Vagina (tissue), 2 donors: ENCODE measurements at places on chromosomes 7 and 10.

DNA sequence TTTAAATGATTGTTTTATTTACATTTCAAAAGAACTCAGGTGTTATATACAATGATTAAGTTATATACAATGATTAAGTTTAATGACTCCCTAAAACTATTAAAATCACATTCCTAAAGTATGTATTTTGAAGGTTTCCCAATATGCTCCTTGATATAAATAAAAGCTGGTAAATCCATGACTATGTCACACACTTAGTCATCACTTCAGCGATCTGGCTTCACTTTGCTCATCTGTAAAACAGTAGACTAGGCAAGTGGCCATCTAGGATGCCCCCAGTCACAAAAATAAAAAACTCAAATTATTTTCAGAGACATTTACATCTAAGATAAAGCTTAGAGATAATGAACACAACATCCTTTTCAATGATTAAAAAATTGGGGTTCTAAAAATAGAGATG, 10.8 kb downstream of the ICA1 start:
- no peak for DNase-seq

GRCh38 chr7:135194494-135195095, 16.7 kb downstream of the WDR91 start:
- peak; percentile 74 for DNase-seq

DNA sequence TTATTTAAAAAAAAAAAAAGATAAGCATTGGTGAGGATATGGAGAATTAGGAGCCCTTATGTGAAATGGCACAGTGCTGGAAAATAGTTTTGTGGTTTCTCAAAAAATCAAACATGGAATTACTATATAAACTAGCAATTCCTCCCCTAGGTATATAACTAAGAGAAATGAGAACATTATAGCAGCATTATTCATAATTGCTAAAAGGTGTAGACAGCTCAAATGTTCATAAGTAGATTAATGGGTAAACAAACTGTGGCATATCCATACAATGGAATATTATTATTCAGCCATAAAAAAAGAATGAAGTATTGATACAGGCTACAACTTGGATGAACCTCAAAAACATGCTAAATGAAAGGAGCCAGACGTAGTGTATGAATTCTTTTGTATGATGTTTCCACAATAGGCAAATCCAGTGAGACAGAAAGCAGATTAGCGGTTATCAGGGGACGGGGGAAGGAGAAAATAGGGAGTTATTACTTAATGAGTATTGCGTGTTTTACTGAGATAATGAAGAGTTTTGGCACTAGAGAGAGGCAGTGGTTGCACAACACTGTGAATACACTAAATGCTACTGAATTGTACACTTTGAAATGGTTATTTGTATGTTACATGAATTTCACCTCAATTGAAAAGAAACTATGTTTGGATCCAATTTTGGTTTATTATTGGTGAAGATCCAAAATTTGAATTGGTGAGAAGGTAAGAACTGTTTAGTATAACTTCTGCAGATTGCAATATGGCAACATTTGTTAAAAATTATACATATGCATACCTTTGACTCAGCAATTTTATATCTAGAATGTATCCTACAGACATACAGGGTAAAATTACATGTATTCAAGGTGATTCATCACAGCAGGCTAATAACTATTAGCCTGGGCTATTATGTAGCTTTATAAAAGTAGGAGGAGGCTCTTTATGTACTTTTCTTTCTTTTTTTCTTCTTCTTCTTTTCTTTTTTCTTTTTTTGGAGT, 69.7 kb downstream of the VCL start:
- DNase-seq: no peak

DNA sequence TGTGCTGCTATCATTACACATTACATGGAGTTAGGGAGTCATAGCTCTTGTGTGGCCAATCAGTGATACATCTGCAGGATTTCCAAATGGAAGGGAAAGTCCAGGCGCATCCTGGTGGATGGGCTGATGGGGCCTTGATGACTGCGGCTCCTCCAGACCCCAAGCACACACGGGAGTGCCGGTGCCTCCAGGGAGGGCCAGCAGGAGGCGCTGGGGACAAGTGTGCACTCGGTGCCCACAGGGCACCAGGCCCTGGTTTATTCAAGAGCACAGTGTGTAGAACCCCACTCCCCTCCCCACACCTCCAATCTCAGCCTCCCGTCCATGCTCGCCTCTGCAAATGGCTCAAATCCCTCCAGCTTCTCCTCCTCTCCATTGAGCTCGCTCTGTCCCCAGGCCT, 243.9 kb downstream of the USP6NL start:
- DNase-seq: no peak

DNA sequence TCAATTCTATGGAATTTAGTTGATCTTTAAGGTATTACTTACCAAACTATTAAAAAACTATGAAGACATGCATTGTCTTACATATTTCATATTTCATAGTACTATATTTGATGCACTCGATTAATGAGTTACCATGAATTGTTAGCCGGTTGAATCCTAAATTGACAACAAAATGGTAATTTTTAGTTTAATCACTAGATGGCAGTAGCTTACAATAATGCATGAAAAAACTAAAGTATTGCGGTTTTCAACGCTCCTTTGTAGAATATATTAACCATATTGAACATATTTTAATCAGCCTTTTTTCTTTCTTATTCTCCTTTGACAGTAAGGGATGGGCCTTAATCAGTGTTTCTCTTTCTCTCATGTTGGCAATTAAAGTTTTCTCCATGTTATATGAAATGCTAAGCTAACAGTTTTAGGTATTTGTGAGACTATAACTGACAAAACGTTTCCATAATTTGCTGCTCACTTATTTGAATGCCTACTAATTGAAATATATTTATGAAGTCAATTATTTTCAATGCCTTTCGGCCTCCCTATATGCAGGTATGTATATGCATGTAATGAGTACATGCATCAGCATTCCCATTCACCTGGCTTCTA, 48.5 kb upstream of the ARL4A start:
- DNase-seq: no peak

DNA sequence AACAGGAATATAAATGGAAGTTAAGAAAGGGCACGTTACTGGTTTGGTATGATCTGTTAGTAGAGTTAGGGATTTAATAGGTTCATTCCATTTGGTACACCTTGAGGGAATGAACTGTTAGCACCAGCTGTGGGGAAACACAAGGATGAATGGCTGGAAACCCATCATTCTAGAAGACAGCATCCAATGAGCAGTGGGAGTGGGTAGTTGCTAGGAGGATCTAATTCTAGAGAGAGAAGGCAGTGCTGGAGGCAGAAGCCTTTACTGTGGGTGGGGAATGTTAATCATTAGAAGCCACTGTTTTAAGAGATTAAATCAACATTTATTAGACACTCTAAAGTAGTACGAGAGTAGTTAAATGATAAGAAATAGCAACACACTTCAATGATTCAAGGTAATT, 15.5 kb upstream of the GPR15LG start:
- no peak for DNase-seq

GRCh38 chr10:75712242-75712880, 280.9 kb downstream of the LRMDA start:
- no peak for DNase-seq

DNA sequence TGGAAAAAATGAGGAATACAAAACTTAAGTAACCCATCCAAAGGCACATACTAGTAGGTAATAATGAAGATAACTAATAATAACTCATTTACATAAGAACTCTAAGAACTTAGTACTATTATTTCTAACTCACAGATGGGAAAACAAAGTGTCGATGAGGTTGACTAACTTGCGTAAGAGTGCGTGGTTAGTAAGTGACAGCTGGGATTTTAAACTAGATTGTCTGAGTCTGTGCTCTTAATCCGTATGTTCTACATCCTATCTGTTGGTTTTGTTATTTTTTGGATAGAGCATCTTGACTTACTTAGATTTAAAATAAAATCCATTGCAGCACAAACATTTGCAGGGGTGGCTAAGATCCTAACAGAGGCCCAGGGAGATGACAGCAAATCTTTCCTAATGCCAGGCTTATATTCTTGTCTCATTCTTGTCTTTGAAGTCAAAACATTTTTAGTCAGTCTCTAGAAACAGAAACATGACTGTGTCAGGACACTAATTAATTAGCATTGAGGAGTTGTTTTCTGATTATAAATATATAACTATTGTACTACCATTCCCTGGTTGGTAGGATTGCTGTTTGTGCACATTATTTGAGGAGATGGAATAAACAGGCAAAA, 11.7 kb downstream of the RPA3 start:
- no peak for DNase-seq

GRCh38 chr10:92142512-92142911, 148.4 kb downstream of the CPEB3 start:
- no peak for DNase-seq

DNA sequence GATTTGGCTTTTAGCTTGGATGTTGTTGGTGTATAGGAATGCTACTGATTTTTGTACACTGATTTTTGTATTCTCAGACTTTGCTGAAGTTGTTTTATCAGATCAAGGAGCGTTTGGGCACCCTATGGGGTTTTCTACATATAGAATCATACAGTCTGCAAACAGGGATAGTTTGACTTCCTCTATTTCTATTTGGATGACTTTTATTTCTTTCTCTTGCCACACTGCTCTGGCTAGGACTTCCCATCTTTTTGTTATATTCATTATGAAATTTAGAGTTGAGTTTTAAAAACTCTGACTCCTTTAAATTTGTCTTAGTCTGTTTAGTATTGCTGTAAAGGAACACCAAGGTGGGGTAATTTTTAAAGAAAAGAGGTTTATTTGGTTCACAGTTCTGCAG, 4.7 kb downstream of the ZNF786 start:
- DNase-seq: no peak

GRCh38 chr10:17682236-17682946, 38.4 kb downstream of the STAM start:
- no peak for DNase-seq

- no peak for DNase-seq
Observed at GRCh38 chr7:2635810-2636701, 4.3 kb downstream of the TTYH3 start.

- no peak for DNase-seq
Observed at GRCh38 chr10:27680691-27681605, 64.7 kb downstream of the MKX start.
